Hippocampal formation (tissue), 2 donors: ENCODE measurements at places on chromosomes 7 and 10.

DNA sequence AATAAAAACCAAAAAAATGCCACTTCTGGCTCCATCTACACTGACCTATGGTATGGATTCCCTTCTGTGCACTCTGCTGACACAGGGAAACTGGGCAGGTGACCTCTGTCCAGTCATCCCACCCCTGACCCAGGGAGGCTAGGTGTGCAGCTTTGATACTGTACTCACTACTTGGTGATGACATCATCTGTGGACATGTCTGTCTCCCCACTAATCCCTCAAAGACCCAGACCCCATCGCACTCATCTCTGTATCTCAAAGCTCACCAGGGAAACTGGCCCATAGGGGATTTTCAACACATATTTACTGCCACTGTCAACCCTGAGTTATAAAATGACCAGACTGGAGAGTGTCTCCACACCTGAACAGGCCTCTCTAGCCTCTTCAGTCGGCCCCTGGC is 10.6 kb downstream of the SGMS1 start:
- DNase-seq: no peak

- no peak for DNase-seq
These were observed 2.4 kb downstream of the TMEM72 start for GRCh38 chr10:44913350-44914081.

- DNase-seq: no peak
These were observed 41.8 kb upstream of the WNT16 start for GRCh38 chr7:121286742-121287734.

GRCh38 chr10:89369156-89370105 is 8.4 kb upstream of the IFIT1B start:
- peak; percentile 80 for DNase-seq

DNA sequence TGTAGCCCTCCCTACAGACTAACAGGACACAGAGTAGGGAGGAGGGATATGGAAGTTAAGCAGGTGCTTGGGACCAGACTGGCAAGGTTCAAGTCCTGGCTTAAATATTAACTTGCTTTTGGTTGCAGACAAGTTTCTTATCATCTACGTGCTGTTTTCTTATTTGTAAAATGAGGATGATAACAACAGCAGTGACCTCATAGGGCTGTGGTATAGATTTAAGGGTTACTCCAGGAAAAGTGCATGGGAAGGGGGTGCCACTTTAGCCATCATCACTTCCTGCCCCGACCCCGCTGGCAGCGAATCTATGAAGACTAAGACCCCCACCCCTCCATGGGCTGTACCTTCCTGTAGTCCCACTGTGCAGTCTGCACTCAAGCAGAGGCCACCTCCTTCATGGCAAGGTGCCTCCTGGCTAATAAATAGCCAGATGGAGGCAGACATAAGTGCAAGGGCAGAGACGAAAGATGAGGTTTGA is 250.2 kb downstream of the COBL start:
- DNase-seq: no peak

GRCh38 chr10:108465871-108466641 is 1301.5 kb upstream of the SORCS1 start:
- DNase-seq: no peak

DNA sequence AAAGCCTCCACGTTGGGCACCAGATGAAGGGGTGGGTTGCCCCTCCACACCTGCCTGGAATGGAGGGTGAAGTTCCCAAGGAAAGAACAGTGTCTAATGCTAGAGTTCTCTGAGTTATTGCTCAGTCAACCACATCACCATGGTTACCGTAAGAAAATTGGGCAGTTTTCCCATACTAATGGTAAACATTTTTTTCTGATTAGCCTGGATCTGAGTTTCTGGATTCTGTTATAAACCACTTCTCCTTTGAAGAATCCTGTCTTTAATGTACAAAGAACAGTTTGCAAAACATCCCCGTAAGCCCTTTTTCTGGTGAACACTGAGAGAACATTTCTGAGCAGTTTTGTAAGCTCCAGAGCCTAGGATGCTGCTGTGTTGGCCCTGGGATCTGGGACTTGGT is 45.5 kb downstream of the ABCC2 start:
- no peak for DNase-seq

GRCh38 chr7:133481676-133482075 is 228.8 kb downstream of the EXOC4 start:
- no peak for DNase-seq

DNA sequence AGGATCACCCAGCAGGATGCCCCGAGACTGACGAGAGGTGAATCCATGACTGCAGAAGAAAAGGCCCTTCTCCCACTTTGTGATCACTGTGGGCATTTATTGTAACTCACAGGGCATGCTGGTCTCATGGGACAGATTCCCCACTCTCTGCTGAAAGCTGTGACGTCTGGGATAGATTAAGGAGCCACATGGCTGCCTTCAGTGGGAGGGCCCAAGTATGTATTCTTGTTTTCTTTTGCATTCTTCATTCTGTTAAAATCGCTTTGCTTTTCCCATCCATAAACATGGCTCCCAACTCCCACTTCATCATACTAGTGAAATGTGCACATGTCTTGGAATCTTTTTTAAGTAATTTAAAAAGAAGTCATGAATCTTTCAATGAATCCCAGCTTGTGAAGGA is 67.2 kb downstream of the FAM107B start:
- DNase-seq: no peak

DNA sequence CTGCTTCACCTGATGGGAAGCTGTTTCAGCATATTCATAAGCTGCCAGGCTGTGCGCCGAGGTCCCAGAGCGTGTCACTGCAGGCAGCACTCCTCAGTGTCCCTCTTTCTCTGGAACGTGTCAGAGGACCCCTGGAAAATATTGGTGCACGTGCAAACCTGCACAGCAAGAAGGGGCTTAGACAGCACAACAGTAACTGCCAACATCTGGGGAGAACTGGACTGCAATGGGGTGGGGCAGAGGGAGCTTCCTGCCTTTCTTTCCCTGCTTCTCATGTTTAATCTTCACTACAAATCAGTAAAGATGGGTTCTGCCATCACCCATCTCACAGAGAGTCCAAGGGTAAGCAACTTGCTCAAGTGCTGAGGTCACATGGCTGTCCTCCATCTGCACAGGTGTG is 86.5 kb upstream of the GPR26 start:
- no peak for DNase-seq
